Type B pancreatic cell (in vitro differentiated cells): ENCODE measurements at places on chromosomes 3 and 15. TPM values are rescaled to one million over a fixed set of nuclear protein-coding genes. Genes with fewer than 3 reads are reported as not detected.

The RPSA gene
- 1,264 and 1,454 TPM in 2 replicates for total RNA-seq

DNA sequence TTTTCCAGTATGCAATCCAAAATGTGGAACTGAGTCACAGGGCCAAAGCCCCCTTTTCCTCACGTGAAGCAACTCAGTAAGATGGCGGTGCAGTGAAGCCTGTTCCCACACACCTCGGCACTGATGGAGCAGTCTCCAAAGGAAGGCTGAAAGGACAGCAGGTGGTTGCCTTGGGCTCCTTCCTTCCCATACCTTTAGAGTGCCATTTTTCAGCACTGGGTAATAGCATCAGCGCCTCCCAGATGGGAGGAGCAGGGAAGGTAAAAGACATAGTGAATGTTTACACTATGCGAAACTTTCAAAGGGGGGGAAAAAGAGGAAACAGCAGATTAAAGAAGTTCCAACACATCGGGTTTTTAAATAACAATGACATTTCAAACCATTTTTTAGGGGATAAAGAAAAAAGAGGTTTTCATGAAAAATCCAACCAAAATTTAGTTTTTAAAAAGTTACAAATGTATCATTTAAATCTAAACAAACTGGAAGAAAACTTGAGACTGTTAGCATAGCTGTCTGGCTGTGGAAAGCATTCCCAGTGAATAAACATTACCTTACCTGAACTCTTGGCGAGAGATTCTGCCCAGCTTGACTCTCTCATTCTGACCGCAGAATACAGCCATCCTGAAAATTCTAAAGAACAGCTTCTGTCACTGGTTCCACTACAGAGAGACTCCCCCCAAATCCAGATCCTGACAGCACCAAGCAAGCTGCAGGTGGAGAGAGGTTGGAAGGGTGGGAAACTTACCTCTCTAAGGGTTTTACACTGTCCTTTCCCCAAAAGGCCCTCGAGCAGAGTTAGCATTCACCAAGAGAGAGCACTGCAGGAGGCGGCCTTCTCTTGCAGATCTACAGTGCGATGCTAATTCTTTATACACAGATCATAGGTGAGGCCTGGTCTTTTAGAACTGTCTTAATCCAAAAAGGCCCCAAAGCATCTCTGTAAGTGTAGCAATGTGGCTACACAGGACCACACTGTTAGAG, 32.6 kb downstream of the ABCC5 start:
- peaks cover 27% of the 10 kb centered on the region for H3K4me1 ChIP-seq
- H3K36me3 ChIP-seq = peaks cover 33% of the 10 kb centered on the region
- peak overlapping the region; percentile 71 for H3K27ac ChIP-seq
- no peaks in the 10 kb centered on the region for H3K27me3 ChIP-seq

- H3K4me1 ChIP-seq = no peaks in the 10 kb centered on the region
- no peak overlapping the region for H3K27ac ChIP-seq
- no peaks in the 10 kb centered on the region for H3K27me3 ChIP-seq
Measured at GRCh38 chr3:52827866-52828376, 2.6 kb downstream of the ITIH4 start.

The A4GNT gene
- 0.34 TPM in 1 of 2 replicates, not detected in the other for total RNA-seq

The KNG1 gene
- total RNA-seq = not detected in 2 replicates

- peaks cover 35% of the 10 kb centered on the region for H3K4me1 ChIP-seq
- peak overlapping the region; percentile 98 for H3K27ac ChIP-seq
- H3K4me3 ChIP-seq = peak overlapping the region; percentile 99
- H3K36me3 ChIP-seq = peaks cover 39% of the 10 kb centered on the region
Measured at GRCh38 chr3:23915537-23916108, 1.2 kb downstream of the NKIRAS1 start.

GRCh38 chr15:95742836-95743235, 587.7 kb upstream of the NR2F2 start:
- no peak overlapping the region for H3K4me3 ChIP-seq
- H3K36me3 ChIP-seq = no peaks in the 10 kb centered on the region
- H3K27me3 ChIP-seq = no peaks in the 10 kb centered on the region
- H3K27ac ChIP-seq = no peak overlapping the region

The PLA2G4B gene
- 17.7 and 19.9 TPM in 2 replicates for total RNA-seq

DNA sequence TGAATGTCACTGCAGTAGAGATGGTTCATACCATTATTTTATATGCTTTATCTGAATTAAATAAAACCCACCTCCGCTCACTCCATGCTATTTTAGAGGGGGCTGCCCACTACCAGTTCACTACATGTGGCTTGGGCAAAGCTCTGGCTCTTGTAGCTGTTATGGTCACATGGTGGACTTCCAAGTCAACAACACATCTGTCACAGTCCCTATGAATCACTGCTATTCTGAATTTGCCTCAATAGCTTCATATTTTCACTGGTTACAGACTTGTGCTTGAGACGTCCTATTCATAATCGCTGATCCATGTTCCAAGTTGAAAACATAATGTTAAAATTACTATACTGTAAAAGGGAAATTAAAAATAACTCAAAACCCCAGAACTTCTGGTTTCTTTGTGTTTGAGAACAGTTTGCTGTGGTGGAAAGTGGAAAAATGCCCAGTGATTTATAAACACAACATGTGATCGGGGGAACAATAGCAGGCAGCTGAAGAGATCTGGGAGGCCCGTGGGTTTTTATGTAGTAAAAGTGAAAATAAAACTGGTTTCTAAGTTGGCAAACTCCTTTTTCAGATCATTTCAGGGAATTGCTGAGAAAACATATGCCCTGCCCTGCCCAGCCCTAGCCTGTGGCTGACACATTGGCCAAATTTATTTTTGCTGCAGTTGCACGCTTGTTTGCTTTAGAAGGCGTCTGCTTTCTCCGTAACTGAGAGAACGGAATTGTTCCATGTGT, 128.8 kb upstream of the PRR23C start:
- no peak for DNase-seq
- no peak overlapping the region for H3K4me3 ChIP-seq
- H3K27me3 ChIP-seq = peaks cover 24% of the 10 kb centered on the region
- H3K4me1 ChIP-seq = peaks cover 4% of the 10 kb centered on the region
- H3K27ac ChIP-seq = peak overlapping the region; percentile 66
- no peaks in the 10 kb centered on the region for H3K36me3 ChIP-seq

GRCh38 chr15:47773143-47773542, 55.8 kb downstream of the SEMA6D start:
- H3K4me3 ChIP-seq = no peak overlapping the region
- H3K4me1 ChIP-seq = peaks cover 8% of the 10 kb centered on the region
- DNase-seq = no peak
- H3K36me3 ChIP-seq = peaks cover 23% of the 10 kb centered on the region
- H3K27me3 ChIP-seq = no peaks in the 10 kb centered on the region
- H3K27ac ChIP-seq = no peak overlapping the region

The BCL2A1 gene
- not detected in 2 replicates for total RNA-seq

The GOLGA6L6 gene
- not detected in 2 replicates for total RNA-seq

The DUOXA2 gene
- 0.17 and 0.52 TPM in 2 replicates for total RNA-seq

The ASB14 gene
- not detected in 2 replicates for total RNA-seq

The ALG1L2 gene
- total RNA-seq = 1.4 and 2.1 TPM in 2 replicates
